ENCODE measurements at places on chromosomes 5 and 9. TPM values are rescaled to one million over a fixed set of nuclear protein-coding genes. Genes with fewer than 3 reads are reported as not detected.

- no peak for DNase-seq
These were observed 428.3 kb downstream of the GADD45G start for GRCh38 chr9:90033028-90033650.

DNA sequence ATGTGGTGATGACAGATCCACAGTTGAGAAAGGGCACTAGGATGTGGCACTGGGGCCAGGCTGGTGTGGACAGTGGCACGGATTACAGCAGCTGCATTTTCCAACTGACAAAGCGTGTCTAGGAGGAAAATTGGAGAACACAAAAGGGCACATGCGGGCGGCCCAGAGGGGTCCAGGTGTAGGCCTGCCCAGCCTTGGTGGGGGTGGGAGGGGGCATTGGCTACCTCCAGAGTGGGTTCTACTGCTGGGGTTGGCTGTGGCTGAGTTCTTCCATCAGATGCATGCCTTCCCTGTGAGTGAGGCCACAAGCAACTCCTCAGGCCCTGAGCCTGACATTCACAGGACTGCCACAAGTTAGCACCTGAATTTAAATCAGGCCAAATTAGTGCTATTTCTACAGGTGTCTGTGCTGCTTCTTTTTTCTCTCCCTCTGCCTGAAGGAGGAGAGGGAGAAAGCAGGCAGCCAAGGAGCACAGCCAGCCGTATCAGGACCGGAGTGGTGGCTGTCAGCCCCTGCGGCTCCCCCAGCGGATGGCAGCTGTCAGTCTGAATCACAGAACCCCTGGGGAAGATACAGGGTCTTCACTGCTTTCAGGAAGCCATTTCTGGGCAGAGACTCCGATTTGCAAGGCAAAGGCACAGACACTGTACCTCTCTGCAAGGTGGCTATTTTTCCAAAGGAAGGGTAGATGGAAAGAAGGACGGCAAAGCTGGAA, 464.2 kb downstream of the SPOCK1 start:
- DNase-seq = no peak

GRCh38 chr9:15138357-15138686, 168.7 kb downstream of the TTC39B start:
- DNase-seq = no peak

GRCh38 chr5:164224236-164224635, 718.8 kb downstream of the MAT2B start:
- DNase-seq = no peak

DNA sequence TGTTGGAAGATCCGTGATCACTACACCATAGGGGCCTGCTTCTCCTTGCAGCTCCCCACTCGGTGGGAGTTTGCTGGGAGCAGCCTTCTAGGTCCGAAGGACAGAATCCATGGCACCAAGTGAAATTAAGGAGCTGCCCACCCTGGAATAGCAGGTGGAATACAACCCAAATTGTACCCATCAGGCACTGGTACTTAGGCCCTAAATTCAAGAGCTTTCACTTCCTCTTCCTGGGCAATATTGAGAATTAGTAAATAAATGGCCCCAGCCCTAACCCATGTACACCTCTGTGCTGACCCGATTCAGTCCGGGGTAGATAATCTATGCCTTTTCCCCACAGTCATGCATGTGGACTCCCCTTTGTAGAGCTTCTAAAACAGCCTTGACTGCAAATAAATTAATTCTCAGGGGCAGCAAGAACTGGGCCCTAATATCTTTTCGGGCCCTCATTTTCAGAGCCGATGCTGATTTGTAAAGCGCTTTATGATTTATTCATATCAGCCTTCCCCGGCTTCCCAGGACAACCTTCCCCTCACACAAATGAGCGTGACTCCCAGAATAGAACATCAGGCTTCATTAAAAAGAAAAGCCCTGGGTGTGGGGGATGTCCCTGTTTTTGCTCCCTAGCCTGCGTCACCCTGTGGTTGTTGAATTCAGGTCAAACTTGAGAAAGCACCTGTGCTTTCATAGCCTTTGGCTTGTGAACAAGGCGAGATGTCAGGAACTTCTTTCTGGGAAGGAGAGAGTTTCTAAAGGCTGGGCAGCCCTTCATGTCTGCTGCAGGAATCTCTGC, 126.1 kb upstream of the TBC1D2 start:
- no peak for DNase-seq

ZNF300 gene
- 7.7 TPM for total RNA-seq

DNA sequence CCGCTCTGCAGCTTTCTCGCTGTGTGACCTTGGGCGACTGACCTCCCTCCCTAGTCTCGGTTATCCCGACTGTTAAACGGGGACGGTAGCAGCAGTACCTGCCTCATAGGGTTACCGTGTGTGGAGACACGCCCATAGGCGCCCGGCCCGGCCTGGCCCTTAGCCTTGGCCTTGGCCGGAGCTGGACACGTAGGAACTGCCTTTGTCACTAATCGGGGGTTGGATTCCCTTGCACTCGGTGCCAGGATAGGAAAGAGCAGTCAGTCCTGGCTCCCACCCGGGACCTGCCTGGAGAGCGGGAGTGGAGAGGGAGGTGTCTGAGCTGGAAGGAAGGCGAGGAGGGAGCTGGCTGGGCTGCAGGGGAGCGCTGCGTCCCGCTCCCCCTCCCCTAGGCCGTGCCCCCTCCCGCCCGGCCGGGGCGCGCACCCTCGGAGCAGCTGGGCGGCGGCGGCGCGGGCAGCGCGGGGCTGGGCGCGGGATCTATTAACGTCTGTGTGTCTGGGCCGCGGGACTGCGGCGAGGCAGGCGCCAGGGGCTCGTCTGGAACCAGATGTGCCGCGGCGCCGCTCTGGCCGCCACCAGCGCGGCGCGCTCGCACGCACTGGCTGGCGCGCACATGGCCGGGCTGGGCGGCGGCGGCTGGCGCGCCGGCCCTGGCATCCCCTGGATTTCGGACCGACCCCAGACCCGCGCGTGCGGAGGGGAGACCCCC, 31.7 kb downstream of the PRRX2 start:
- no peak for DNase-seq

- DNase-seq = no peak
These were observed 106.6 kb downstream of the COL23A1 start for GRCh38 chr5:178483620-178484019.

DNA sequence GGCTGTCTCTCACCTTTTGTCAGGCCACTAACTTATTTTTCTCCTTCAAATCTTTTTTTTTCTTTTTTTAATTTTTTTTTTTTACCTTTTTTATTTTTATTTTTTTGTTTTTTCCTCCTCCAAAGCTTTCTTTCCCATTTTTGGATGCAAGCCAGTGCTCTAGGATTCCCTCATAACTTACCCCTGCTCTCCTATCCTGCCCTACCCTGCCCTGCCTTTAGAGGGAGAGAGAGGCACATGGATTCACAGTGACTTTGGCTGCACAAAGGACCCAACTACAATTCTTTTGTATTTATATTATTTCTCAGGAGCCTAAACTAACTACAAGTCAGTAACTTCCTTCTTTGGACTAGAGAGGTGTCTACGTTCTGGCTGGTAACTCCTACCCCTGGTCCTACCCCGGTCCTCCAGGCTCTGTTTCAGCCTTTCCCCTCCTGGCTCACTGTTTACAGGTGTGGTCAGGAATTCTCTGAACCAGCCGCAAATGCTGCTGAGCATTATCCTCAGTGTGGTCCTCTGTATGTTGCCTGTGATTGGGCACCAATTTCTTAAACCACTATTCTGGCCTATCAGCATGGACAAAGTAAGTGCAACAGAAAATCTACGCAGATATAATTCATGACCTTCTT, 8.4 kb upstream of the RUSC2 start:
- DNase-seq = no peak

BHMT gene
- not detected for total RNA-seq

DNA sequence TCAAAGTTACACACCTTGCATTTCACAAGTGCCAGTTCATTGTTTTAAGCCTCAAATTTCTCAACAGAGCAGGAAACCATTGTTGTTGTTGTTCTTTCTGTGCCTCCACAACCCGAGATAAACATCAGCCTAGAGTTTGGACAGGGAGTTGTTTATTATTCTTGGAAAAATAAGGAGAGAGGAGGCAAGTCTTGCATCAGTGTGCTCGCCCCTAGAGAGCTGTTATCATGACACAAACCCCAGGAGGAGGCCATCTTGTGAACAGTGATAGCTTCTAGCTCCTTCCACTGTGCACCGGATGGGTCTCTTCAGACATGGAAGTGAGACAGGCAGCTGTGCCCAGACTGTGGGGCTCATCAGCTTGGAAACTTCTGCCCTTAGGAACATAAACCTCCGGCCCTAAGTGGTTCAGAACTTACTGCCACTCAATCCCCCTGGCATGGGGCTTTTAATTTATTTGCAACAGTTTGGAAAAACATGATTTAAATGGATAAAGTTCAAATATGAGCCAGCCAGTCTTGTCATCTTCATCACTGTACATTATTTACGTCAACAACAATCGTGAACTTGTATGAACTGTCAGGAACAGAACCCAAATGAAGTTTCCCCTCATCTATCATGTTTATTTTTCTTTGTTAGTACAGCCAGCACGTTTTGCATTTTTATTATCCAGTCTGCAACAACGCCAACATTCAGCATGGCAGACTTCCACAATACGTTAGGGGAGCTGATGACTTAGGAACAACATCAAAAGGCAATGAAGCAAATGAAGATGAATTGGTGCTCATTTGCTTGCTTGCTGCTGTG, 181.7 kb upstream of the S1PR3 start:
- DNase-seq = no peak

DNA sequence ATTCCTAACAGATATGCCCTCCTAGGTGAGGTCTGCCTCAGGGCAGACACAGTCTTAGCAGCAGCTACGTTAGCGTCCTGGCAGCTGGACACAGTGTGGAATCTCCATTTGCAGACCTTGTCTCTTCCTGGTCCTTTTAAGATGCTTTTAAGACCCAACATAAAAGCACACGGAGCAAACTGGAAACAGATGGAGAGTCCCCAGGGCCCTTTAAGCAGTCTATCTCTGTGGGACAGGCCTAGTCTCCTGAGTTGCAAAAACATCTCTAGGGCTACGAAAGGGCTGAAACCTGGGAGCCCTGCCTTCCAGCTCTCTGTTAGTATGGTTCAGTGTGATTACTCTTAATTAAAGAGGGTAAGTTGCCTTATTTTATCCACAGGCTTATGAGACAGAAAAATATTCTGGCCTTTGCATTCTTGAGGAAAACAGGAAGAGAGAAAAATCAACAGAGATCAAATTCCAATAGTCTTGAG, 66.0 kb upstream of the GNA14 start:
- DNase-seq = no peak

DNA sequence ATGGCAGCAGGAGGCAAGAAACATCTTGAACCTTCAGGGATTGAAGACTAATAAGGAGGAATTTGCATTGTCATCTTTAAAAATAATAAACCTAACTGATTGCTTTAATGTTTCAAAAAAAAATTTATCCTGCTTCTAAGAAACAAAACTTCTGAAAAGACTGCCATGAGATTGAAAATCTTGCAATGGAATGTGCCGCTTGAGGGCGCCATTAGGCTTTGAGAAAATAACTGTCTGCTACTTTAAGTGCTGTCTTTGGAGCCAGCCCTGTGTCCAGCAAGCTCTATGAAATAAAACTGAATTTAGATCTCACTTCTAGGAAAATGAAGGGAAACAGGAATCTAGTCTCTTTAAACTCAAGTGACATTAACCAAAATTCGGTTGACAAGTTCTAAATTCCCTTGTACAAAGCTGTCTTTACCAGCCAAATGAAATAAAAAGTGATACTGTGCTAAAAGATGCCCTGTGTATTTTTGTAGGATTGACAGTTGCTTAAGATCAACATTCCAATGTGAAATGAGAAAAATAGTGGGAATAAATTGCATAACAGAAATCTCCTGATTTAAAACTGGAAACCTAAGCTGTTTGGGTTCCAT, 79.4 kb downstream of the ESM1 start:
- DNase-seq = no peak

DNA sequence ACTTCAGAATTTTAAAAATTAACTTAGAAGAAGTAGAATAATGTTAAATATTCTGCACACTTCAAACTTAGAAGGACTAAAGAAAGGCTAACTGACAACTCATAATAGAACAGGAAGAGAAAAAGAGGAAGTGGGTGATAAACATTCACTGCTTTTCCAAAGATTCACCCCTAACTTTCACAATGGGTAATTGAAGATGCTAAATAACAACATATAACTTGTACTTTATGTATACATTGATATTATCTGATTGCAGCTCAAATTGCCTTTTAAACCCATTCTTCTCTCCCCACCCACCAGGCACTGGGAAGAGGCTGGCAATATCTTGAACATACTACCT, 376.6 kb downstream of the EFNA5 start:
- DNase-seq = no peak

PPP3R2 gene
- total RNA-seq = not detected

SLC34A3 gene
- not detected for total RNA-seq

PTGS1 gene
- 3.1 TPM for total RNA-seq

All from osteocyte (in vitro differentiated cells).